ENCODE measurements at places on chromosomes 6 and 20.

DNA sequence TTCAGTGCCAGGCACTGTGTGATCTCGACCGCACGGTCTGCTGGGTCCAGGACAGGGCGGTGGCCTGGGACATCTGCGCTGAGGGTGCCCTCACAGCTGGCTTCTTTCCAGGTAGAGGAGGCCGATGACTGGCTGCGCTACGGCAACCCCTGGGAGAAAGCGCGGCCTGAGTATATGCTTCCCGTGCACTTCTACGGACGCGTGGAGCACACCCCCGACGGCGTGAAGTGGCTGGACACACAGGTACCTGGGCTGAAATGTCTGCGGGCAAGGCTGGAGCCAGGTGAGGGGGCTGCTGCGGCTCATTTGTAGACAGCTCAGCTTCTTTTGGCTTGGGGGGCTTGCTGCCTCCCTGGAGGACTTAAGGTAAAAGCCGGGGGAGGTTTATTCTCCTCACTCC lies 26.6 kb downstream of the PYGB start:
- no peak for DNase-seq

DNA sequence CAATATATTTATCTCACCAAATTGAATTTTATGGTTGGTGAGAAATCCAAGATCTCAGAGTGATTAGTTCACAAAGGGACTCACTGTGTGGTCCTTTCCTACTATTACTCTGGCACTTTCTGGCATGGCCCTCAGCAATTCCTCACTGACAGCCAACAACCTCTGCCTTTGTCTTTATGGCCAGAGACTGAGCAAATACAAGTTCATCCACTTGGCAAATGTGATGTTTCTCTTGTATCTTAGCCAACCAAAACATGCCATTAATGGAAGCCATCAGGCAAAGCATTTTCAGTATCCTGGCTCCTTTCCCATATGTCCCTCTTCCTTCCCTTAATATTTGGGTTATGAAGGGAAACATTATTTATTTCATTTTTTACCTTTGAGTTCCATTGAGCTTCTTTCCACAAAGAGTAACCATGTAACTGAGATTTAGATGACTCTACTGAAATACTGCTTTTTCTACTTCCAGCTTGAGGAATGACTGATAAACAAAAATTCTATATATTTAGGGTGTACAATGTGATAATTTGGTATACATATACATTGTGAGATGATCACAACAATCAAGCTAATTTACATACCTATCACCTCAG lies 30.8 kb upstream of the SMLR1 start:
- DNase-seq: no peak

- no peak for DNase-seq
These were observed 148.6 kb upstream of the ZFP64 start for GRCh38 chr20:52340036-52340634.

GRCh38 chr6:97775012-97775411 lies 492.0 kb upstream of the MMS22L start:
- DNase-seq: no peak

DNA sequence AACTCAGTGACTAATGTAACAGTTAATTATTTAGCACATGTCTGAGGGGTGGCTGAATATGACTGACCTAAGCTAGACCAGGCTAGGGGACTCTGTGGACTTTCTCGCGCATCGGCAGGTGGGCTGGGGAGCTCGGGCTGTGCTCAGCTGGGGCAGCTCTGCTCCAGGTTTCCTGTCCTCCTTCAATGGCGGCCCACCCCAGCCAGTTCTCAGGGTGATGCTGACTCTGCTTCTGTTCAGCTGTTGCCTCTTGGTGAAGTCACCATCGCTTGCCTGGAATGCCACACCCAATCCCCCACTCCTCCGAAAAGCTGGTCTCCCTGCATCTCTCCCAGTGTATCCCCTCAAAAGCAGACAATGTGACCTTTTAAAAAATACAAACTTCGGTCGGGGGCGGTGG lies 20.0 kb downstream of the PPP1R3G start:
- DNase-seq: no peak

DNA sequence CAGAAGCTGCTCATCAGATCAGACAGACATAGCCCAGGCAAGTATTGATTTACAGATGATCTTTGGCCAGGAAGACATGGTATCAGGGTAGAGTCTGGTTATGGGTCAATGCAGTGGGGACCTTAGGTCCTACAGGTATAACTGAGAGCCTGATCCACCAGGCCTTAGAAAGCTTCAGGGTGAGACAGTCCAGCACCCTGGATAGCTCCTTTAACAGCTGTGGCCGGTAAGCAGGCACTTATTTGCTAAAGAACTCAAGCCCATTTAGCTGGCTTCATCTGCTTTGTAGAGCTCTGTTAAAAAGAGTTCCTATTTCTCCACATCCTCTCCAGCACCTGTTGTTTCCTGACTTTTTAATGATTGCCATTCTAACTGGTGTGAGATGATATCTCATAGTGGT lies 39.6 kb downstream of the ESR1 start:
- DNase-seq: no peak

GRCh38 chr6:170463101-170463721 lies 89.9 kb downstream of the PSMB1 start:
- DNase-seq: no peak

DNA sequence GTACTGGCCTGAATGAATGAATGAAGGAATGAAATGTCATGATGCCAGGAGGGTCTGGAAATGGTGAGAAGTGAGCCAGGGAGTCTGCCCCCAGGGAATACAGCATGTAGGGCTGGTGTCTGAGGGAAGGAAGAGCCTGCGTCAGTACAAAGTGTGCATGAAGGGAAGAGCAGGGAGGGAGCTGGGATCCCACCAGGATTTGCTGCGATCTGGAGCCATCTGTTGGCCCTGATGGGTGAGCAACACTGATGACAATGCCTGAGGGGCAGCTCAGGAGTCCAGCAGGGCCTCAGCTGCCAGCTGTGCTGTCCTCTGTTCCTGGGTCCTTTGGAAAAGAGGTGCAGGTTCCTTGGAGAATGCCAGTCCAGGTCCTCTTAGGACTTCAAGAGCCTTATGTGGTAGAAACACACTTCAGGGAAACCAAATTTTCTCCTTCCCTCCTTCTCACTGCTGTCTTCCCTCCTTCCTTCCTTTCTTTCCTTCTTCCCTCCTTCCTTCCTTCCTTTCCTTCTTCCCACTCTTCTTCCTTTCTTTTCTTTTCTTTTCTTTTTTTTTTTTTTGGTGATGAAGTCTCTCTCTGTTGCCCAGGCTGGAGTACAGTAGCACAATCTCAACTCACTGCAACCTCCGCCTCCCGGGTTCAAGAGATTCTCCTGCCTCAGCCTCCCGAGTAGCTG lies 11.5 kb downstream of the BPI start:
- no peak for DNase-seq

GRCh38 chr6:3795836-3796718 lies 44.6 kb upstream of the PXDC1 start:
- no peak for DNase-seq

DNA sequence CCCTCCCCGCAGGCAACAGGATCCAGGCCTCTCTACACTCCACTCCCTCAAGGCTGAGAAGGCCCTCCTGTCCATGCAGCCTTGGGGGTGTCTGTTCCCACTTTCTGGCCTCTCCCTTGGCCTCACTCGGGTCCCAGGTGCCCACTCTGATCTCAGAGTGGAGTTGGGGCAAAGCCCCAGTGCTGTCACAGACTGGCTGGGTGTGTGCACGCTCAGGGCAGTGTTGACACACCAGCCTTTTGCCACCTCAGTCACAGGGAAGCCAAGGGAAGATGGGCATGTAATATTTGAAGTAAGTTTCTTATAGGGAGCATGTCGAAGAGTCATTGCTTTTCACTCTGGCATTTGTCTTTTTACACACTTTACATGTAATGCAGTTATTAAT lies 44.9 kb downstream of the HLA-DRA start:
- DNase-seq: no peak

- no peak for DNase-seq
These were observed 68.0 kb upstream of the INSM1 start for GRCh38 chr20:20299904-20300303.

DNA sequence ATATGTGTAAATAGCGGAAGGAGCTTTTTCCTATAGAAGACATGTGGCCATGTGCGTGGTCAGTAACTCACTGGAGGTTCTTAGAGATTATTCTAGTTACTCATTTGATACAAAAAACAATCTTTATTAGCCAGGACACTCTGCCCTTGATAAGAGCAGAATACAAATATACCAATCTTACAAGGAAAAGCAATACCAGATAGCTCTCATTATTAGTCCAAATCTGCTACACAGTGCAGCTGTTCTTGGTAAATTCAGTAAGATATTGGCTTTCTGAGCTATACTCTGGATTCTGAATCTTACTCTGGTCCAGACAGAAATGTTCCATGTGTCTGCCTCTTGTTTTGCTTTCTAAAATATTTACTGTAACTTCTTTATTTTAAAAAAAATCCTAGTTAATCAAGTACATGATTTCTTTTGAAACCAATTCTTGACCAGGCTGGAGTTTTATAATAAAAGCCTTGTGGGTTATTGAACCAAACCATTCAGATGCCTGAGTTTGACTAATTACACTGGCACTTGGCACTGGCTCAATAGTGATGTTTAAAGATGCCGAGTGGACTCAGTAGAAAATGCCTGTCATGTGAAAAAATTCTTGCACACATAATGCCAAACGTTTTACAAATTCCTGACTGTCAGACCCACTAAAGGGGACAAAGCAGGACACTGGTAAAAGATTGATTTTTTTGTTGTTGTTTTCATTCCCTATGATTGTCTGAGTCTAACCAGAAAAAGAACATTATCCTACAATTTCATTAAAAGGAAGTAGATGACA lies 242.8 kb upstream of the TCF21 start:
- DNase-seq: no peak

- DNase-seq: no peak
These were observed 10.1 kb upstream of the BAG2 start for GRCh38 chr6:57162028-57162427.

DNA sequence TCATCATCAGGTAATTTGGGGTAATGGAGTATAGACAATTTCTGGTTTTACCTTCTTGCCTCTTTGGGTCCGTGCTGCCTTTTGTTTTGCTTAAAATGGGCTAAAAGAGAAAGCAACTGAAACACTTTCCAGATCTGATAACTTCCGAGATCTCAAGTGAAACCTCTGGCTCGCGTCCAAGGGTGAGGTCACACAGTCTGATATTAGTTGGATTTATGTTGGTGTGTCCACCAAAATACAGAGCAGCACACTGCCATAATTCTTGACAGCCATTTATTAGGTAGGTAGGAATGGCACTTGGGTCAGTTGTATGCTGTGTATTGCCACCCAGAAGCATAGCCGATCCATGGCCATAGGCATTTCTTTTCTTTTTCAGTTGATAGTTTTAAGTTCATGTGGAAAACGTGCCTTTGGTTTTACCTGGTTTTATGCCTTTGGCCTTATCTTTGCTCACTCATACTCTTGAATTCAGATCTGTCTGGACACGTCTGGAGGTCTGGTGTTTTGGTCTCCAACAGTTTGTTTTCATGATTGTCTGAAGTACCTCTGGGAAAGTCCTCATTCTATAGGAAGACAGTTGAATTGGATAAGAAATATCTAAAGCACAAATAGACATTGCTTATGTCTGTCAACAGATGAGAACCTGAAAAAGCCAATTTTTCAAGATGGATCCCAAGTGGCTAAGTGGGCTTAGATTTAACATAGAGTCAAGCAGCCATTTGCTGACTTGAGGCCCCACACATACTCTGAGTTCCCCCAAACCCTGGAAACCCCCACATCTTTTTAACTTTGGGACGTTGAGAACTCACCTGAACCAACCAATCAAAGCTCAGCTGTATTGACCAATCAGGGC lies 320.8 kb downstream of the SOX4 start:
- no peak for DNase-seq

DNA sequence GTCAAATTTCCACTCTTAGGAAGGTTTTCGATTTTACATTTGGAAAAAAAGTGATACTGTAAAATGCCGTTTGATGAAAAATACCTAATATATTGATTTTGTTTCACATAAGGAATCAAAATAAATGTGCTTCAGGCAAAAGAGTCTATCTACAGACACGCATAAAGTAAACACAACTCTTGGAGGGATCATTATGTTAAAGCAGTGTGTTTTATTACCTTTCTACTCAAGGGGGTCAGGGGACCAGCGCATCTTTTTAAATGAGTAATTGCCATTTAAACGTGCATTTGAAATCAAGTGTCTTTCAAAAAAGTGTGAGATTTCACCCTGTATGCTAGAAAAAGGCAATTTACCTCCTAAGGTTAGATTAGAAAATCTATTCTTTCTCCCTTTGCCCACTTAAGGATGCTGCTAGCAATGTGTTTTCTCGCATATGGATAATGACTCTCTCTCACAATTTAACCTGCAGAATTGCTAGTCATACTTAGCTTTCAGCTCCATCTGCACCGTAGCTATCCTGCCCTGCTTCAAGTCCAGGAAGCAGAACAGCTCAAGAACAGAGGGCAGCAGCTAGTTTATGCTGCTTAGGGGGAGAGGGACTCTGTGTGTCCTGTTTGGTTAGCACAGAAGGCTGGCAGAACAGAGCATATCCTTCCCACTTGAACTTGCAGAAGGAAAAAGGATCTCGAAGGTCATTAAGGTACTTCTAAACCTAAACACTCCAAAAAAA lies 35.0 kb downstream of the NKAIN2 start:
- no peak for DNase-seq

- DNase-seq: no peak
These were observed 69.1 kb upstream of the EXOC2 start for GRCh38 chr6:761997-762396.

DNA sequence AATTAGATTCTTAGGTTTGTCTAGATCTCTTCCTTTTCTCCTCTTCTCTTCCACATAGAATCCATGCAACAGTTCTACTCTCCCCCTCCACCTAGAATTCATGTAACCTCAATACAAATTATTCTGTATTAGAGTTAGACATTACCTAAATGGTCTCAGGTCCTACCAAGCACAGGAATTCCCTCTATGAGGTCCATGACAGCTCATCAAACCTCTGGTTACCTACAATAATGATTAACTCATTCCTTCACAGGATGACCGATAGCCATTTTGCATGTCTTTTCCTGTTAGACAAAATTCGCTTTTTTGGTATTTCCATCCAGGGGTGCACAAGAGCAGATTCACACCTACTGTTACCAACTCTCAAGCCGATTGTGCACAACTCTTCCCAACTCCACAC lies 27.4 kb upstream of the BMP2 start:
- DNase-seq: no peak
